ENCODE measurements at places on chromosomes 6 and 20.
A peak's percentile ranks its signal among the peaks of the same experiment; 100 is the strongest.

- DNase-seq = no peak
Observed at GRCh38 chr6:147037881-147038280, 166.3 kb upstream of the STXBP5 start.

DNA sequence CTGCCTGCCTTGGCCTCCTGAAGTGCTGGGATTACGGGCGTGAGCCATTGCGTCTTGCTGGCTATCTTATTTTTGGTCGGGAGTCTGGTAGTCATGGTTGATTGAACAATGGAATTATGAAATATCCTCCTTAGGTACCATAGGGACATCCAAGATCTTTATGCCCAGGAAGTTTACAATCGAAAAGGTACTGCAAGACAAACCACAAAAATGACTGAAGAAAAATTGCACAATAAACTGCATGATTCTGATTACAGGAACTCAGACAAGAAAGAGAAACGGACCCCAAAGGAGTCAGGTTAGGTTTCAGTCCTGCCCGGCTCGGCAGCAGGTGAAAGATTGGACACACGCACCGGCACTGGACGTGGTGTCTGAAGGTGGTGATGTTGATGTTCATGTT is 5.3 kb downstream of the SLC26A8 start:
- DNase-seq = no peak

DNA sequence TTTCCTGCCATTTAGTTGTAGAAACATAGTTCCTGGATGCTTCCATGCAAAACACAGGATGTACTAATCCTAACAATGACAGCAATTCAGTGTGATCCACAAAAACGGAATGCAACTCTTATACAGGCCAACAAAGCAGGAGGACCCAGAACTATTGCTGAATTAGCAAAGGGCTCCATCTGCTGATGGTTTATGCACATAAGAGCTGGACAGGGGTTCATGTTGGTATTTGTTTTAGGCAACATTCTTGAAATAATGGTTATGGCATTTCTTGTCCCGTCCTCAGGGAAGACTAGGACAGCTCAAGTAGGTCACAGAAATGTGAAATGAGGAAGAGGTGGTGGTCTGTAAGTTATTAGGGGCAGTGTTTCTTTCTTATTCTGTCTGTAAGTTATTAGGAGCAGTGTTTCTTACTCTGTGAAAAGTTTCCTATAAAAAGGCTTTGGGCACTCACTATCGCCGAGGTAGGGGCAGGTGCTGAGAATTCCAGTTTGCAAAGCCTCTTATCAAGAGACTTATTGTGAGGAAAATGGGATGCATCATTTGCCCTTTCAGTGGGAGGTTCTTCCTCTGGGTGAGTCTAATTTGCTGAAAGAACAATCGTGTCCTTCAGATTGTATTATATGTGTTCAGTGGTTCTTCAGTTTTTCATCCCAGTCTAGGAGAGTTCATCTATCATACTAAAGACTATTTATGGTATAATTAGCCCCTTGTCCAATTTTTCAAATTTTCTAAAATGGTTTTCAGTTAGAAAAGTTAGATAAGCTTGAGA is 171.1 kb downstream of the MCHR2 start:
- DNase-seq = peak; percentile 42

GRCh38 chr20:25269833-25270170 is 21.9 kb downstream of the PYGB start:
- DNase-seq = no peak

DNA sequence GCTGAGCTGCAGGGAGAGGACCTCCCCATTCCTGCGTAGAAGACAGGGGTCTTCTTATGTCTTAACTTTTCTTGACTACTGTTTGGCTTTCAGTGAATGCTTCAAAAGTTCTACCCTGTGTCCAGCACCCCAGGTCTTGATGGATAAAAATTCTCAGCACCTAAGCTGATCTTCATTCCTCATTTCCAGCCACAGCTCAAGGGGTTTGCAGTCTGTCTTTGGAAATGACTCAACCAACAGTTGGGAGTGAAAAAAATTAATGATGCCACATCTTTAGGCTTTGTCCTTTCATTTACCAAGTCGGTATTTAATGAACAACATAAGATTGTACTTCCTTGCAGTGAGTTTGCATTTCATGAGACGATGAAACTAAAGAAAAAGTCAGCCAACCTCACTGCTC is 40.3 kb downstream of the PRDM1 start:
- no peak for DNase-seq

- DNase-seq = no peak
Observed at GRCh38 chr20:31764641-31765305, 25.7 kb downstream of the TPX2 start.

DNA sequence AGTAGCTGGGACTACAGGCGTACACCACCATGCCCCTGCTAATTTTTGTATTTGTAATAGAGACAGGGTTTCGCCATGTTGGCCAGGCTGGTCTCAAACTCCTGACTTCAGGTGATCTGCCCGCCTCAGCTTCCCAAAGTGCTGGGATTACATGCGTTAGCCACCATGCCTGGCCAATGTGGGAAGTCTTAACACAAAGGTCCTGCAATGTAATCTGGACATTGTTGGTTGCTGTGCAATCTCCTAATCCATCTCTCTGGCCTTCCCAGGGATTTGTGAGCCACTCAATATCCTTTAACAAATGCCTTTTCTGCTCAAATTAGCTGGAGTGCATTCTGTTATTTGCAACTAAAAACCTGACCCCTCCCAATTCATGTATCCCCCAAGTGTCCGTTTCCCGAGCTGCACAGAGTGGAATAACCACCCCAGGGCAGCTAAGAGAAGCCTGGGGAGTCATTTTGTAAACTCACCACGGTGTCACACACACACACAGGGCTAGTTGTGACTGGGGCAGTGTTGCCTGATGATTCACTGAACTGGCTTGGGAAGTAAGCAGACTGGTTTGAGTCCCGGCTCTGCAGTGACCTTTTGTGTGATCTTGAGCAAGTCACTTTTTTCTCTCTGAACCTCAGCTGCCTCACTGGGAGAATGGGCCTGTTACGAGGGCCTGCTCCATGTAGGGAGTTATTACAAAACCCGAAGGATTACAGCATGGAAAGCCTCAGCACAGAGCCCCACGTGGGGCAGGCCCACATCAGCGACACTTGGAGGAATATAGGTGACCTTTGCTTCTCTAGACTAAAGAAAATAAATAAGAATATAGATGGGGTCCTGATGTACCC is 152.3 kb downstream of the ZMYND8 start:
- DNase-seq = no peak

- no peak for DNase-seq
Observed at GRCh38 chr20:61092251-61092650, 159.8 kb upstream of the CDH4 start.

GRCh38 chr6:20154753-20155152 is 57.5 kb downstream of the MBOAT1 start:
- no peak for DNase-seq

DNA sequence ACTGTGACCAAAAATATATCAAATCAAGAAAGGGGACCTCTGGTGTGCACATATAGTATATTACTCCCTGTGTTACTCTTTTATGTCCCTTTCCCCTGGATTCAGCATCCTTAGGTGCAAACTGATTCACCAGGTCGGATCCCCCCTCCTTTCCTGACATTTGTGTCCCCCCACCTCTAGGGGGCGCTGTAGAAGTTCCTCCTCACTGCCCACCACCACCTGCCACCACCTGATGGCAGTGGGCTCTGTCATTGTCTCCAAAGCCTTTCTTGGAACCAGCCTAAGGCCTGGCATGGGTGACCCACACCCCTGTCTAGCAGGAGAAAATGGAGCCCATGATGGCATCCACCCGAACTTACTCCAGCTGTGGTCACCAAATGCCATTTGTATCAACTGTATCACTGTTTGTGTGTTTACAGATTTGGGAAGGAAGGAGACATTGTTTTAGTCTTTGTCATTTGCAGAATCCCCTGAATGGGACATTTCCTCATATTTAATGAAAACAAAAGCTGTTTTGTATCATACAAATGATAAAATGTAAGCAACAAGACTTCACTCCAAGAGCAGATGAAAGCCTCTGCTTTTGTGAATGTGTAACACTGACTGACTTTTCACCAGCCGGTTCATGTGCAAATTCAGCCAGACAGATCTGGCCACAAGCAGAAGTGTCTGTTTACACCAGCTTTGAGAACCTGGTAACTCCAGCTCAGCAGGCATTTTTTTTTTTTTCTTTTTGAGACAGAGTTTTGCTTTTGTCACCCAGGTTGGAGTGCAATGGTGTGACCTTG is 66.2 kb downstream of the ARMC2 start:
- DNase-seq = no peak

GRCh38 chr6:70241991-70242420 is 60.9 kb downstream of the COL9A1 start:
- DNase-seq = no peak

- no peak for DNase-seq
Observed at GRCh38 chr20:40965671-40966070, 63.0 kb upstream of the TOP1 start.

- no peak for DNase-seq
Observed at GRCh38 chr6:30845183-30845582, 39.1 kb upstream of the DDR1 start.

DNA sequence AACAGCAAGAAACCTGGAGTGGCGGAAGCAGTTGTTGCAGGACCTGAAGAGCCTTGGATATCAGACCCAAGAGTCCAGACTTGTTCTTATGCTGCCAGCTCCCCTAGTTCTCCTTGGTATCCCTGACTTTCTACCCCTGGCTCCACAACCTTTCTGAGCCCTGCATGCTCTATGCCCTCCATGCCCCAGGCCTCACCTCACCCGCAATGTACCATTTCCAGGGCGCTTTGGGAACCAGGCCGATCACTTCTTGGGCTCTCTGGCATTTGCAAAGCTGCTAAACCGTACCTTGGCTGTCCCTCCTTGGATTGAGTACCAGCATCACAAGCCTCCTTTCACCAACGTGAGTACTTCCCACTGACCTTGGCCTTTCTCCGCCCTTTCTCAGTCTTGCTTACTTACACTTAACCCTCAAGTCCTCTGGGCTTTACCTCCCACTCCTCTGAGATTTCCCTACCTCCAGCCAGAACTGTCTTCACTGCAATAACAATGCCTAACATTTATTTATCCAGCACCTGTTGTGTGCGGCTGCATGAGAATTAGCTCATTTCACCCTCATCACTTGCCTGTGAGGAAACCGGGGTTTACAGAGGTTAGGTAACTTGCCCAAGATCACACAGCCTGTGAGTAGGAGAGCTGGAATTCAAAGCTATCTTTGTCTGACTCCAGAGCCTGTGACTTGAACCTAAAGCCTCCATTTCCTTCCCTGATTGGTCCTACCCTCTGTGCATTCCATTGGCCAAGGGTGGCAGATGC is 2.3 kb downstream of the POFUT1 start:
- no peak for DNase-seq

GRCh38 chr20:57746201-57746600 is 36.4 kb upstream of the PMEPA1 start:
- no peak for DNase-seq

GRCh38 chr20:21982559-21982958 is 277.1 kb downstream of the PAX1 start:
- DNase-seq = no peak

DNA sequence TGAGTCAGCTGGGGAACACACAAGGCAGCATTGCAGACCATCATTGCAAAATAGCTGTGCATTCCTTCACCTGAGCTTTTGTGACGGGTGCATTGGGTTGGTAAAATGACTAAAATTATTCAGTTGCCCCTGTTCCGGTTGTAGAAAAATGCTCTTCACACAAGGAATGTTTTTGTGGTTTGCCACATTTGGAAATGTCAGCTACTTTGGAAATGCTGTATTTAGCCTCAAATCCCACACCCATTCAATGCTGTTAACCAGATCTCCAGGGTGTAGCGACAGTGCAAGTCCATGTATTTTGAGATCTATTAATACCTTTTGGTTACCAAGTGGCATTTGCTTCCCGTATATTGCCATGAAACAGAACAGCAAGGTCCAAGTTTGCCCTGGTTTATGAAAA is 201.2 kb downstream of the FOXA2 start:
- DNase-seq = no peak

GRCh38 chr6:153814136-153814535 is 224.9 kb upstream of the OPRM1 start:
- DNase-seq = no peak

DNA sequence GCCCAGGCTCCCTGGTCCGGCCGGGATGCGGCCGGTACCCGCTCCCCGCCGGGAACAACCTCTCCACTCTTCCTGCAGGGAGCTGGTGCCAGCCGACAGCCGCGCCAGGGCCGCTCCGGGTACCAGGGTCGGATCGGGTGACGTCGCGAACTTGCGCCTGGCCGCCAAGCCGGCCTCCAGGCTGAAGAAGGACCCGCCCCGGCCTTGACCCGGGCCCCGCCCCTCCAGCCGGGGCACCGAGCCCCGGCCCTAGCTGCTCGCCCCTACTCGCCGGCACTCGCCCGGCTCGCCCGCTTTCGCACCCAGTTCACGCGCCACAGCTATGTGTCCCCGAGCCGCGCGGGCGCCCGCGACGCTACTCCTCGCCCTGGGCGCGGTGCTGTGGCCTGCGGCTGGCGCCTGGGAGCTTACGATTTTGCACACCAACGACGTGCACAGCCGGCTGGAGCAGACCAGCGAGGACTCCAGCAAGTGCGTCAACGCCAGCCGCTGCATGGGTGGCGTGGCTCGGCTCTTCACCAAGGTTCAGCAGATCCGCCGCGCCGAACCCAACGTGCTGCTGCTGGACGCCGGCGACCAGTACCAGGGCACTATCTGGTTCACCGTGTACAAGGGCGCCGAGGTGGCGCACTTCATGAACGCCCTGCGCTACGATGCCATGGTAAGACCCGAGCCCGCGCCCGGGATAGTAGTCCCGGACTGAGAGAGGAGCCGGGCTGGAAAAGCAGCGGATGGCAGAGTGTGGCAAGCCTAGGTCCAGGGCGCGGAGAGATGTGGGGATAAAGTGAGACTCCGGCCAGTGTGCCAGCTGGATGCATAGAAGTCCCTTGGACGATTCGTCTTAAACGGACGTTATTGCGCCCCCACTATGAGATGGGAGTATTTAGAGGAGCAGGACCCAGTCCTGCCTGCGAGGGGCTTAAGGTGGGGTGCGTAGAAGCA is at the start of gene NT5E:
NT5E (plus strand) TSS at position 266 of the 942 bp plus-strand sequence; CDS start at position 323, 57 bp downstream.
- DNase-seq = peak; percentile 79

- DNase-seq = no peak
Observed at GRCh38 chr6:30169658-30170614, 6.6 kb downstream of the TRIM15 start.

DNA sequence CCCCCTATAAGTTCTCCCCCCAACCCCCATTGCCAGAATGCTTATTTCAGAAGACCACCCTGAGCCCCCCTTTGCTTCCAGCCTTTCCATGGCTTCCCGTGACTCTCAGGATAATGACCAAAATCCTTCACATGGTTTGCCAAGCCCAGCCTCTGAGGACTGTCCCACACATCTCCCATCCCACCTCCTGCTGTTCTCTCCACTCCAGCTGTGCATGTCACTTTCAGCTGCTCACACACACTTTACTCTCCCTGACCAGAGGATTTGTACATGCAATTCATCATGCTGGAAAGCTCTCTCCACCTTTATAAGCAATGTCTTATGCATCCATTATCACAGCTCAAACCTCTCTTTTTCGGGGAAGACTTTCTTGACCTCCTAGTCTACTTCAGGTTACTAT is 164.2 kb downstream of the PRL start:
- DNase-seq = no peak

DNA sequence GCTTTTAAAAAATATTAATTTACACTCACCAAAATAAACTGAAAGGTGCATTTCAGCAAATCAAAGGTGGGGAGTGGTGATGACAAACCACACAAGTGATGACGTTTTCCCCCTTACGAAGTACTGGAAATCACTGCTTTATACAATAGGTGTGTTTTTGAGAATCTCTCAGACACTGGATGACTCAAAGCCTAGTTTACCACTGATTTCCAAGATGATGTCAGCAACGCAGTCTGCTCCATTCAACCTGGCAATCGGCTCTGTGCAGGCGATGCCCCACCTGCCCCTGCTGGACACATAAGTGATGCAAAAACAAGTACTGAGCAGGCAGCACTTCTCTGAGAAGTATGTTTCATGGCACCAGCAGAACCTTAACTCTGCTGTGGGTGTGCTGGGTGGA is 114.4 kb downstream of the SOD2 start:
- no peak for DNase-seq
